ENCODE measurements at places on chromosomes 12 and 14. TPM values are rescaled to one million over a fixed set of nuclear protein-coding genes. Genes with fewer than 3 reads are reported as not detected.

The GAS2L3 gene
- total RNA-seq, result 3.4 TPM

The PTGER2 gene
- total RNA-seq, result not detected

GRCh38 chr14:60722357-60723115 is 1.6 kb downstream of the SIX4 start:
- peak; percentile 68 for DNase-seq

GRCh38 chr12:48388938-48389337 is 38.2 kb upstream of the ZNF641 start:
- peak; percentile 58 for DNase-seq

Measured in astrocyte (in vitro differentiated cells and primary cell).